ENCODE measurements at places on chromosomes 7 and 10.

DNA sequence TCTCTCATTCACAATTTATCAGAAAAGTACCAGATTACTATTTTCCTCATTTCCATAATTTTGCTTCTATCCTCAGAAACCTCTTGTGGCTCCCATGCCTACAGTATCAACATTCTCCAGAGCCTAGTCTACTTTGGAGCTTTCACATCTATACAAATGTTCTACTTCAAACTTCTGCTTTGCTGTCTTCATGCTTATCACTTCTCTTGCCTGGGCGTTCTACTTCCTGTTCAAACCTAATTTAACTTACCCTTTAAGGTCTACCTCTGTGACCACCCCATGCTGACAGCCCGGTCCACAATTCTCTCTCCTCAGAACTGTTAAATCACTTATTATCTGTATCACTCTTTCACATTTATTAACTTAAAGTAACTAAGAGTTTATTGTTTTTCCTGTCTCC, 6.1 kb upstream of the PTPN12 start:
- DNase-seq, result peak; percentile 52

- DNase-seq, result no peak
Observed at GRCh38 chr7:101666741-101667140, 37.6 kb upstream of the MYL10 start.

DNA sequence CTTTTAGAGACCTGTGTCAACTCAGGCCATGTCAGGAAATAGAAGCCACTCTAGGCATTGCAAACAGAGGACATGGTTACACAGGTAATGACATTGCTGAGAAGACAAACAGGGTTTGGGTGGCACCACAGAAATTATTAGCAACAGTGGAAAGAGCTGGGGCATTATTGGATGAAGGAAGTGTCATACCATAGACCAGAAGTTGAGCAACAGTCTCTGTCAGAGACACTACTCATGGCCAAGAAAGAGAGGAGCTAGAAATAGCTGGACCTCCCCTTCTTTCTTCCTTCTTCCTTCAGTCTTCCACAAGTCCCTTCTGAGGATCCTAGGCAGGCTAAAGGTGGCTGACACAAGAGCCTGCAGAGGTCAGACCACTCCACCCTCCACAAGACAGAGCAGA, 4.2 kb upstream of the LIPA start:
- DNase-seq, result peak; percentile 60

DNA sequence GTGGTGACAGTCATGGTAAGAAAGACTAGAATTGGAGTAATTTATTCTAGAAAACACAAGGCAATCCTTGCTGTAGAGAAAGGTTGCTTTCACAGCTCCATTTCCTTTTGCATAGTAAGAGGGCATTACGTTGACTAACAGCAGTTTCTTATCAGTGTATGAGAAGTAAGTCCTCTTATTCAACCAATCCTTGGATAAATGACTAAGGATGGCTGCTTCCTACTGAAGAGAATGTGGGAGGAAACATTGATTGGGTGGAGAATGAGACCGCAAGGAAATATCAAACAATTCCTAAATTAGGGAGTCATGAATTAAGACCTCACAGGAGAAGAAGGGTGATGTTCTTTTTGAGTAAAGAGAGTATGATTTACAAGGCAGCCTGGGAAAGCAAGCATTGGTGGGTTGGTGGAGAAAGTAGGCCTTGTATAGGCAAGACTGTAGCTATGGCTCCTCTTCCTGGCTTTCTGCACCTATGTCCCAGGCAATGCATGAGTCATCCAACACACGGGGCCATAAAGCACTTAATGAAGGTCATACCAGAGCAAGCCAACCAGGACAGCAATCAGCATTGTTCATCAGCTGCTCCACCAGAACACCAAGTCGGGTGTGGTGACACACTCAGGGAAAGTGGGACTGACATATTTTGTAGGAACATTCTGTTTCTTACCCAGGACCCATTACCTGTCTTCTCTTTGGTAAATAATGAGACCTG, 5.6 kb downstream of the MGAM start:
- no peak for DNase-seq

- no peak for DNase-seq
Observed at GRCh38 chr7:92994901-92995300, 122.9 kb downstream of the SAMD9 start.

All from inflammatory macrophage (primary cell).